Umbilical cord (tissue), 2 donors: ENCODE measurements at places on chromosomes 6 and 20. TPM values are rescaled to one million over a fixed set of nuclear protein-coding genes. Genes with fewer than 3 reads are reported as not detected.

B3GALT4 gene
- 7.7 TPM for total RNA-seq

CD40 gene
- total RNA-seq, result 5.8 TPM

SDC4 gene
- 28.9 TPM for total RNA-seq

CFAP206 gene
- 5.1 TPM for total RNA-seq

LAMA2 gene
- 107 TPM for total RNA-seq

AKAP12 gene
- total RNA-seq, result 161 TPM

TGM3 gene
- not detected for total RNA-seq

DNAAF9 gene
- total RNA-seq, result 15.4 TPM

TAGAP gene
- total RNA-seq, result 3.6 TPM

ADGRB3 gene
- total RNA-seq, result 5.1 TPM

RBCK1 gene
- 41.2 TPM for total RNA-seq

CDH4 gene
- 0.48 TPM for total RNA-seq

GPLD1 gene
- total RNA-seq, result not detected

THBS2 gene
- total RNA-seq, result 238 TPM

C20orf144 gene
- not detected for total RNA-seq

TMEM170B gene
- 11.6 TPM for total RNA-seq

BYSL gene
- 5.3 TPM for total RNA-seq

TCP11 gene
- not detected for total RNA-seq

PGK2 gene
- 7.0 TPM for total RNA-seq

METTL24 gene
- total RNA-seq, result 5.5 TPM

WTAP gene
- total RNA-seq, result 111 TPM

GINS1 gene
- total RNA-seq, result 4.3 TPM

OSER1 gene
- total RNA-seq, result 31.5 TPM

GPR6 gene
- total RNA-seq, result not detected

MATN4 gene
- total RNA-seq, result not detected

ABHD16B gene
- not detected for total RNA-seq

BHLHE23 gene
- total RNA-seq, result 2.6 TPM
